ENCODE measurements at places on chromosomes 1 and 21.

DNA sequence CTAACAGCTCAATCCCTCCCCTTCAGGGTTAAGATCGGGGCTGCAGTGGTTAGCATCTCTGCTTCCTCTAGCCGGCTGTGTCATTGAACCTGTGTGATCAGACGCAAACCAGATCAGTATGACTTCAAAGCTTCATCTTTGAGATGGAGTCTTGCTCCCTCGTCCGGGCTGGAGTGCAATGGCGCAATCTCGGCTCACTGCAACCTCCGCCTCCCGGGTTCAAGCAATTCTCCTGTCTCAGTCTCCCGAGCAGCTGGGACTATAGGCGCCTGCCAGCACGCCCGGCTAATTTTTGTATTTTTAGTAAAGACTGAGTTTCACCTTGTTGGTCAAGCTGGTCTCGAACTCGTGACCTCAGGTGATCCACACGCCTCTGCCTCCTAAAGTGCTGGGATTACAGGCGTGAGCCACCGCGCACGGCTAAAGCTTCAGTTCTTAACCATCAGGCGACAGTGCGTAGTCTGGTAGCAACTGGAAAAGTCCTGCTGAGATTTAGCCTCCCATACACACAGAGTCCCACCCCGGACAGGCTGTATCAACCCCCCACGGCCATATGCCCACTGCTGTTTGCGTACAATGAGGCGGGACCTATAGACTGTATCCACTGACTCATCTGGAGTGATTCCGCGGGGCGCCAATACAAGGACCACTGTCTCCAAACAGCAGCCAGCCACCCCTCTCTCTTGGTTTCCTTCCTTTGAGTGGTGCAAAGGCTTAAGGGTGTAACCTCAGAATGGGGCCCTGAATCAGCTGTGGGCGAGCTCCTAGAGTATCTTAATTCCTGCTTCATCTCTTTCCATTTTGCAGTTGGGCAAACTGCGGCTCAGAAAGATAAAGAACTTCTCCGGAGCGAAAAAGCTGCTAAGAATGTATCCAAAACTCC lies 23.3 kb downstream of the CELA3A start:
- peak overlapping the region; percentile 65 for H3K27ac ChIP-seq
- H3K4me3 ChIP-seq, result peak overlapping the region; percentile 72
- peaks cover 6% of the 10 kb centered on the region for H3K4me1 ChIP-seq
- peak; percentile 81 for DNase-seq

- no peaks in the 10 kb centered on the region for H3K36me3 ChIP-seq
- H3K4me1 ChIP-seq, result no peaks in the 10 kb centered on the region
- DNase-seq, result no peak
- H3K4me3 ChIP-seq, result no peak overlapping the region
- H3K27ac ChIP-seq, result no peak overlapping the region
Observed at GRCh38 chr1:62396871-62397270, 40.0 kb upstream of the USP1 start.

DNA sequence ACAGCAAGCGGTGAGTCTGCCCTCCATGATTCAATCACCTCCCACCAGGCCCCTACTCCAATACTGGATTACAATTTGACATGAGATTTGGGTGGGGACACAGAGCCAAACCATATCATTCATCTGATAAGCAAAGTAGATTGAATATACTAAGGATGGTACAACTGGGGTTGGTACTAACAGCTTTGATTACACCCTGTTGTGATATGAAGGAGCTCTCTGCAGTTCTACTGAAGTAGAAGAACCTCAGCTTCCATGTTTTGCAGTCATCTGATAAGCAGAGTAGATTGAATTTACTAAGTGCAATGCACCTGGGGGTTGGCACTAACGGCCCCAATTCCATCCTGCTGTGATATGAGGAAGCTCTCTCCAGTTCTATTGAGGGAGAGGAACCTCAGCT lies 31.1 kb downstream of the RWDD3 start:
- no peak overlapping the region for H3K27ac ChIP-seq
- no peaks in the 10 kb centered on the region for H3K27me3 ChIP-seq
- no peak overlapping the region for H3K4me3 ChIP-seq
- H3K36me3 ChIP-seq, result no peaks in the 10 kb centered on the region

DNA sequence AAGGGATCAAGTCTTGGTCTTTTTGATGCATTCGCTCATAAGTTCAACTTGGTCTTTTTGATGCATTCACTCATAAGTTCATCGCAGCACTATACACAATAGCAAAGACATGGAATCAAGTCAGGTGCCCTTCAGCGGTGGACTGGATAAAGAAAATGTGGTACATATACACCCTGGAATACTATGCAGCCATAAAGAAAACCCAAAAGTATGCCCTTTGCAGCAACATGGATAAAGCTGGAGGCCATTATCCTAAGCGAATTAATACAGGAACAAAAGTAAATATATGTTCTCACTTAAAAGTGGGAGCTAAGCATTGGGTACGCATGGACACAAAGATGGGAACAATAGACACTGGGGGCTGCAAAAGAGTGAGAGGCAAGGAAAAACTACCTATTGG lies 29.8 kb upstream of the FOXE3 start:
- no peaks in the 10 kb centered on the region for H3K27me3 ChIP-seq
- peaks cover 2% of the 10 kb centered on the region for H3K4me1 ChIP-seq
- no peak overlapping the region for H3K4me3 ChIP-seq
- H3K36me3 ChIP-seq, result no peaks in the 10 kb centered on the region

DNA sequence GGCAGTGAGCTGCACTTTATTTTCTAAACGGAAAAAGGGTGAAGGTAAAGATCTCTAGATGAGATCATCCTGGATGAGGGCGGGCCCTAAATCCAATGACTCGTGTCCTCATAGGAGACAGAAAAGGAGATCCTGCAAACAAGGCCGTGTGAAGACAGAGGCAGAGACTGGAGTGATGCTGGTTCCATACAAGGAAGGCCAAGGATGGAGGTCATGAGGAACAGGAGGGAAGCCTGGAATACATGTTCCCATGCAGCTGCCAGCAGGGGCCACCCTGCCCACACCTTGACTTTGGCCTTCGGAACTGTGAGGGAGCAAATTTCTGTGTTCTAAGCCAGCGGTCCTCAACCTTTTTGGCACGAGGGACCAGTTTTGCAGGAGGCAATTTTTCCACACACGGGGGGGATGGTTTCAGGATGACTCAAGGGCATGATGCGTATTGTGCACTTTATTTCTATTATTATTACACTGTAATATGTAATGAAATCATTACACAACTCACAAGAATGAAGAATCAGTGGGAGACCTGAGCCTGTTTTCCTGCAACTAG lies 94.3 kb downstream of the PSMG1 start:
- H3K4me3 ChIP-seq, result no peak overlapping the region
- no peaks in the 10 kb centered on the region for H3K27me3 ChIP-seq
- peaks cover 9% of the 10 kb centered on the region for H3K4me1 ChIP-seq
- H3K36me3 ChIP-seq, result no peaks in the 10 kb centered on the region

- no peaks in the 10 kb centered on the region for H3K27me3 ChIP-seq
- DNase-seq, result no peak
- H3K4me3 ChIP-seq, result no peak overlapping the region
- no peaks in the 10 kb centered on the region for H3K36me3 ChIP-seq
- peak overlapping the region; percentile 89 for H3K27ac ChIP-seq
Observed at GRCh38 chr1:62691062-62691844, 3.1 kb upstream of the DOCK7 start.

GRCh38 chr1:208851366-208851765 lies 607.2 kb upstream of the PLXNA2 start:
- no peaks in the 10 kb centered on the region for H3K27me3 ChIP-seq
- DNase-seq, result no peak
- no peaks in the 10 kb centered on the region for H3K36me3 ChIP-seq
- no peaks in the 10 kb centered on the region for H3K4me1 ChIP-seq
- no peak overlapping the region for H3K27ac ChIP-seq

DNA sequence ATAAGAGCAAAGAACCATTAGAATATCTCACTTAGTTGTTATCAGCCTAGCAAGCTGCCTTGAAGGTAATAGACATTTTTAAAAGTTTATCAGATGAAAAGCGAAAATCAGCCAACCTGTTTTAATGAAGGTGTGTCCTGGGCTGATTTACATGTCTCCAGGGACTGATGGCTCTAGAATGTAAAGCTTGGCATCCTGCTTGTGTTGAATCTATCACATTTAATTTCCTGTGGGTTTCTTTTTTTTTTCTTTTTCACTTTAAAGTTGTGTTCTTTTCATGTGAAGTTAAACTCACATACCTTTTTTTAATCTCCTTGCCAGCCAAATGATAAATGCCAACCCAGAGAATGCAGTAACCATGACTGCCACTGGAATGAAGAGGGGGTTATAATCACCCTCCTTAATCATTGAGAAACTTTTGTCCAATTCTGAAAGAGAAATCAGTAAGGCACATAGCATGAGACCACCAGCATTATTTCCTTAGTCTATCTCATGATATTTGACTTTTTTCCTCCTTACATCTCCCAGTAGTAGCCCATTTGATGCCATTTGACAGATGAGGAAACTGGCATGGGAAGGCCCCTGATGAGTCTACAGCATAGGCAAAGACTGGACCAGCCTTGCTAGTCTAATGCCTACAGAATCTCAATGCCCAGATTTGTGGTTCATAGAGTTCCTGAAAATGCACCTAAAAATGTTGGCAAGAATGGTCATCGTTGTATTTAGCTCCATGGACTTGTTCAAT lies 10.0 kb downstream of the SELL start:
- no peak overlapping the region for H3K27ac ChIP-seq
- DNase-seq, result no peak
- no peaks in the 10 kb centered on the region for H3K36me3 ChIP-seq
- no peaks in the 10 kb centered on the region for H3K4me1 ChIP-seq
- no peak overlapping the region for H3K4me3 ChIP-seq
- no peaks in the 10 kb centered on the region for H3K27me3 ChIP-seq

DNA sequence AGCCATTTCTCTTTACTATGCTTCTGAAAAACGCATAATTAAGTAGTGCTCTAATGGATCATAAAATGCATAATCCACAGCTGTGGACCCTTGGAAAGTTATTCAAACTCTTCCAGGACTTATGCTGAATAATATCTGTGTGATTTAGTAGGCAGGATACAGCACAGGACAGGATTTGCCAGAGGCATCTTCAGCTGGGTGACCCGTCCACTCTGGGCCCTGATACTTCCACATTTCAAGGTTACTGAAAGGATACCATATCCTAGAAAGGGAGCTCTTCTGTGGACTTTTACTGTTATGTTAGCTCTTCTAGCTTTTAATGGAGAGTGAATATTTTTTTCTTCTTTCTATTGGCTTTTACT lies 49.6 kb downstream of the MAP10 start:
- H3K27me3 ChIP-seq, result 0 out of 2 replicates have a peak, but pooled peaks cover 2% of the 10 kb centered on the region
- peak overlapping the region; percentile 34 for H3K27ac ChIP-seq
- H3K4me3 ChIP-seq, result no peak overlapping the region
- DNase-seq, result no peak

DNA sequence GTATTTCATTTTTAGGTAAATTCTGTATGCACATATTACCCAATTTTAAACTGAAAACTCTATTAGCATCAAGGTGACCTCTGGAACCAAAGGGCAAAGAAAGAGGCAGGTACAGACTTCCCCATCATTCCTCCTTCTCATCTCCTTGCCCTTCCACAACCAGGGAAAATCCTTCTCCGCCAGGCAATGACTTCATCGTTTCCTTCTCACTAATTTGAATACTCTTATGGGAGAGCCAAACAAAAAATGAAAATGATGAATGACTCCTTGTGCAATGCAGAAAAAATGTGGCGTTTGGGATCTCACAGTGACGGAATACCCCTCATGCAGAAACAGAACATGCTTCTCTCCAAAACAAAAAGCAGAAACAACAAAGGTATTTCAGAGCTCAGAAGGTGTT lies 83.7 kb downstream of the HLCS start:
- no peaks in the 10 kb centered on the region for H3K36me3 ChIP-seq
- peak; percentile 5 for DNase-seq
- H3K4me1 ChIP-seq, result peaks cover 2% of the 10 kb centered on the region
- H3K27me3 ChIP-seq, result no peaks in the 10 kb centered on the region

GRCh38 chr21:41370840-41371684 lies 9.2 kb downstream of the MX2 start:
- no peaks in the 10 kb centered on the region for H3K36me3 ChIP-seq
- no peak for DNase-seq
- H3K4me3 ChIP-seq, result no peak overlapping the region

DNA sequence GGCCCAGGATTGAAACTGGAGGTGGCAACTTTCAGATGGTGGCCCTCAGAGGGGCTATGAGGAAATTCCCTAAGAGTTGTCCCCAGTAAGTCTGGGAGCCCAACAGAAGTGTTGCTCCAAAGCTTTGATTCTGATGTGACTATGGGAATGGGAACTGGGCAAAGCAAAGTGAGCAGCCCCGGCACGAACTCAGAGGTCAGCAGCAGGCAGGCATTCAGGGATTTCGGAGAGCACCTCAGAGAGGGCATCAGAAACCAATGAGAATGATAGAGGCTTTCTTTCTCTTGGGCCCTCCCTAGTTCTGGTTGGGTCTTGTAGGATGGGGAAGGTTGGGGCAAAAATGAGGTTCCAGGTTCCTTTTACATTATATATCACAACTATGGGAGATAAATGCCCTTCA lies 121.2 kb upstream of the HMGB4 start:
- no peak for DNase-seq
- no peaks in the 10 kb centered on the region for H3K36me3 ChIP-seq
- no peak overlapping the region for H3K27ac ChIP-seq
- H3K4me1 ChIP-seq, result no peaks in the 10 kb centered on the region

DNA sequence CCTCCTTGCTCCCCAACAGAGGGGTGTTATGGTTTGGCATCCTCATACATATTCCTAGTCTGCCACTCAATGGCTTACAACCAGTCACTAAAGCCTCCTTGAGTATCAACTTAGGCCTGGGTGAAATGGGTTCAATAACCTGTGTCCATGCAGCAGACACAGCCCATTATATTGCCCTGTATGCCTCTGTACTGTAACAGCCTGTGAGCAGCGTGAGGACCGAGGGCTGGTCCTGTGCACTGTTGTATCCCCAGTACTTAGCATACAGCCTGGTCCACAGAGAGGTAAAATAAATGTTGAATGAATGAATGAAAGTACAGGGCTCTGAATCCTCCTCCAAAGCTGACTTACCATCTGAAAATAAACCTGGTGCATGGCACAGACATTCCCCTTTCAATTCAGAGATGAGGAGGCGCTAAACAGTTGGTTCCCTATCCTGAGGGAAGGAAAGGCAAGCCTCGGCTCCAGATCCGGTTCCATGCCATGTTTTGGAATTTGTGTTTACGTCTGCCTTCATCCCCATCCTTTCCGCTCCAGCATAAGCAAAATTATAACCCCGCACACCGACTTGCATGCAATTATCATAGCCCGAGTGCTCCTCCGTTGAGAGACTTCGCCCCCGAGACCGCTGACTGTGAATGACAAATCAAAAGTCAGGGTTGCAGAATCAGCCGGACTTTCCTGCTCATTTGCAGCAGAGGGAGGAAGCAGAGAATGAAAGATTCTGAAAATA lies 45.0 kb upstream of the DNAJC6 start:
- DNase-seq, result peak; percentile 37
- peaks cover 24% of the 10 kb centered on the region for H3K27me3 ChIP-seq
- 0 out of 2 replicates have a peak overlapping the region, but pooled peaks have one; percentile 15 for H3K4me3 ChIP-seq
- H3K27ac ChIP-seq, result no peak overlapping the region
- no peaks in the 10 kb centered on the region for H3K36me3 ChIP-seq

Data from IMR-90 (cell line).